ENCODE measurements at places on chromosomes 1 and 21.

GRCh38 chr1:28894785-28895184, 19.6 kb upstream of the EPB41 start:
- DNase-seq = no peak

- no peak for DNase-seq
These were observed 24.2 kb downstream of the ATP5PF start for GRCh38 chr21:25710550-25710949.

GRCh38 chr1:12147201-12147701, 19.5 kb upstream of the TNFRSF1B start:
- no peak for DNase-seq

- DNase-seq = no peak
These were observed 4.8 kb upstream of the ZNF687 start for GRCh38 chr1:151277249-151277648.

DNA sequence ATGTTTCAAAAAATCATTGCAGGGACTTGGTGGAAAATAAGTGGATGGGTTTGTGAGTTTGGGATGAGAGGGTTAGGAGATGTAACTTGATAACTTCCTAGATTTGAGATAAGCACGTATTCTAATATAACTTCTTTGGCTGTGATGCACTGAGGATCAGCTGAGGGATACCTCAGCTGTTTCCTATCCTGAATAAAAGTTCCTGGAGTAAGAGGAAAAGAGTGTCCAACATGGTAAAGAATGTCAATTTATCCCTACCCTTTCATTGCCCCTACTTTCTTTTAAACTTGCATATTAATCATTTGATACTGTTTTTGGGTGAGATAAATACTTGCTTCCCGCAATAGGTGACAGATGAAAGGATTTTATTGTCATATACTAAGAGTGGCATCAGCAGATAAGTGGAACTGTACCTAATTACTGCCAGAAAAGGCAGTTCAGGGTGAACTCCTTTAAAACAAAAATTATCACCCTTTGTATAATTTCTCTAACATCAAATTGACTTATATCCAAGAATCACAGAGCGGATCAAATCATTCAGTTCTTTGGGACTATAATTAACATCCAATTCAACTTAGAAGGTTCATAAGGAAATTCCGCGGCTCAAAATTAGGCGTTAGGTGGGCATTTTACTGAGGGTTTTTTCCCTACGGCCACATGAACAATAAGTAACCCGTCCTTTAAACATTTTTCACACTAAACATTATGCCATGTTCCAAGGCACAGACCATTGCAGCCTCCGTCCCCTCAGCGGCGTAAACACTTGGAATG, 1.4 kb upstream of the SUCO start:
- DNase-seq = peak; percentile 61

DNA sequence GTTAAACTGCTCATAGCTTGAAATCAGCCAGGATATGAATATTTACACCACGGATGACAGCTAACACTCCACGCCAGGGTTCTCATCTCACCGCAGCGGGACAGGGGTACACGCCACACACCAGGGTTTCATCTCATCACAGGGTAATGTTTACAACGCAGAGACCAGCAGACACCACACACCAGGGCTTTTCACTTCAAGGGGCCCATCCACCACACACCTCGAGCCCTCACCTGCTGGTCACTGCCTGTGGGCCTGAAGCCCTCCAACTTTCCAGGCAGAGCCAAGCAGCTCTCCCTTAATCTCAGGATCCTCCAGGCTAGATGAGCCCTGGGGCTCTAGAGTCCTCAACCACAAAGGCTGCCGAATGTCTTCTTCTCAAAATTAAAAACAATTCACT, 1.3 kb upstream of the KRTAP10-12 start:
- no peak for DNase-seq

- no peak for DNase-seq
These were observed 403 bp downstream of the MXRA8 start for GRCh38 chr1:1357871-1358432.

DNA sequence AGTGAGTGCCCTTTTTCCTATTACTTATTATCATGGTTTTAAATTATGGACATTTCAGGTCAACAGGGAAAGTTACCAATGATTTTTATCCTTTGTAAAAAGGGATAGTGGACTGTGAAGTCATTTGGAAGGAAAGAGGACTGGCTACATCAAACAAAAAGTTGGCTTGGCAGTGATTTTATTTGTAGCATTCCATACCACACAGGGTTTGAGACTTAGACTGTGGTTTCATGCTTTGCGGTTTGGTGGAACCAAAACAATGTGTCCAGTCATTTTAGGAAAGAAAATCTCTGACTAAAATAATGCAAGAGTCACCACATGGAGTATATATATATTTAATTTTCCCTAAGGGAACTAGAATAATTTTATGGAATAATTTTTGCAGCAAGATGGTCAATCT, 239.5 kb downstream of the HMCN1 start:
- no peak for DNase-seq

GRCh38 chr1:11934302-11935056, at the start of gene PLOD1:
Gene PLOD1 (plus strand): TSS chr1:11934717. CDS start chr1:11934780, 63 bp downstream.
- peak; percentile 91 for DNase-seq

DNA sequence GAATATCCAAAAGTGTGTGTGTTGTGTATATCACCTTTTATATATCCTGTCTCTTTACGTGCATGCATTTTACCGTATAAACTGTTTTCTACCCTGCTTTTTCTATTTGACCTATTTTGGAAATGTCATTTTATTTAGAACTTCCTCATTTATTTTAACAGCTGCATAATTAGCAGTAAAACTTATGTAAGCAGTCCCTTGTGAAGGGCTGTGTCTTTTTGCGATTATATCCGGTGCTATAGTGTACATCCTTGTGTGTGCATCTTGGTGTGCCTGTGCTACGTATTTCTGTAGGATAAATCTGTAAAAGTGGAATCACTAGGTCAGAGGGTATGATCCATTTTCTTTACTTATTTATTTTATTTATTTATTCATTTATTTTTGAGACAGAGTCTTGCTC, 7.2 kb downstream of the LGALS8 start:
- DNase-seq = no peak

GRCh38 chr21:38570596-38570995, 72.3 kb upstream of the ERG start:
- DNase-seq = no peak

All from erythroblast (primary cell).